Hematopoietic multipotent progenitor cell treated with erythropoietin and hydrocortisone succinate and interleukin-3 and kit ligand, for 17 days (in vitro differentiated cells): ENCODE measurements at places on chromosomes 6 and 20.
A peak's percentile ranks its signal among the peaks of the same experiment; 100 is the strongest.

DNA sequence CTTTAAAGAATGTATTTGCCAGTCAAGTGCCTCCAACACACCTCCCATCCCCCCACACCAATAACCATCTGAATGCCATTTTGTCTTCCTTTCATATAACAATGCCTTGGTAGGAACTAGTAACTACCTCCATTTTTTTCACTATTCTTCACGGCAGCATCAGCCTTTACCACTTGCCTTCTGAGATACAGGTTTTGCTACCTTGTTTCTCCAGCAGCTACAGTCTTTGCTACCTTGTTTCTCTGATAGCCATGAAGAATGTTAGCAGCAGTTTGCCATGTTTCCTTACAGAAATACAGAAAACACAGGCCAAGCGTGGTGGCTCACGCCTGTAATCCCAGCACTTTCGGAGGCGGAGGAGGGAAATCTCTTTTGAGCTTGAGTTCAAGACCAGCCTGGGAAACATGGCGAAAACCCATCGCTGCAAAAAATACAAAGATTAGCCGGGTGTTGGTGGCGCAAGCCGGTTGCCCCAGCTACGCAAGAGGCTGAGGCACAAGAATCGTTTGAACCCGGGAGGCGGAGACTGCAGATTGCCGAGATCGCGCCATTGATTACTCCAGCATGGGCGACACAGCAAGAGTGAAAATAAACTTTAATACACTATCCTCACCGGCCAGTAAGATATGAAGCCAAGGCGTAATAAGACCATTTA is 100.9 kb downstream of the HFE start:
- peak; percentile 73 for DNase-seq

DNA sequence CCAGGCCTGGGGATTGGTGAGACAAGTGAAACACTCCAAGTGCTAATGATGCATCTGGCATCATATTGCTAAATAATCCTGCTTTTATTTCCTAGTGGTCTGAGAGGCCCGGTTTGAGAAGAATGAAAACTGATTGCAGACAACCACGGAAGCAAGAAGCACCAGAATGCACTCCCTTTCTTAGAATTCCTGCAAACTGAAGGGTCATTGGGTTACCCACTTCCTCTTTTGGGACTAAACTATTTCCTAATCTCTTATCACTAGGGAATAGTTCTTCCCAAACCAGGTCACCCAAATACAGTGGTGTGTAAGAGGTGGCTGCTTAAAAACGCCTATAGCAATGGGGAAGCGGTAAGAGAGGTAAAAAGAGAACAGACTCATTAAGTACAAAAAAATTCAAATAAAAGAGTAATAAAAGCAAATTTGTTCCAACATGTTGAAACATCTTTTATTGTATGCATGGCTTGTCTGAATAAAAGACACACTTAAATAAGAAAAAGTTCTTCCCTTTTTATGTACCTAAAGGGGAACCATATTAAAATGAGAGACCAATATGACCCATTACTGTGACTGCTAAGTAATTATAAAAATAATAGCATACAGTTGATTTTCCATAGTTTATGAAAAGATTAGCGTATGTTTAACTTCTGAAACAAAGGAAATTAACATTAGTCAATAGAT is 125.8 kb downstream of the MYB start:
- no peak for DNase-seq

DNA sequence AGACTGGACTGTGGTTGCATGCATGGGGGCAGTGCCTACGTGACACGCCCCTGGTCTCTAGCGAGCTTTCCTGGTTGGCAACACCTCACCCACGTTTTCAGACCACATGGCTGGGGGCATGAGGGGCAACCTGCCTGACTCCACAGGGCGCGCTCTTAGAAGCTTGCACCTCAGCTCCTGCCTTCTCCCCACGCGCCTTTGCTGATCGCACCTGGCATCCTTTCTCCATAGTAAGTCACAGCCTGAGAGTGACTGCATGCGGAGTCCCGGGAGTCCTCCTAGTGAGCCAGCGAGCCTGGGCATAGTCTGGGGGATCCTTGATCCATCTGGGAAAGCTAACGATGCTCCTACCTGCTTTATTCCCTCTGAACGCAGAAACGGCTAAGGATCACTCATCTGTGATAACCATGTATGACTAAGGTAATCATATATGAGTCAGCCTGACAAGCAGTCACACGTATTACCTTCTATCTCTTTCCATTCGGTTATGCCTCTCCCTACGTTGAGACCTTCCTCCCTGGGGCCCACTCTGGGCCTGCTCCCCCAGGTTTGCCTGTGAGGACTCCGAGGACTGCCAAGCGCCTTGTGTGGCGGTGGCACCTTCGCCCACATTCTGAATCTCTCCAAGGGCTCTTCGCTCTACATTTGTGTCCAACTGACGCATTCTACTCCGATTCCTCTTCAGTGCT is 4.5 kb downstream of the TCFL5 start:
- DNase-seq: no peak

- no peak for DNase-seq
These were observed 60.1 kb downstream of the PPP1R14C start for GRCh38 chr6:150202934-150203333.

DNA sequence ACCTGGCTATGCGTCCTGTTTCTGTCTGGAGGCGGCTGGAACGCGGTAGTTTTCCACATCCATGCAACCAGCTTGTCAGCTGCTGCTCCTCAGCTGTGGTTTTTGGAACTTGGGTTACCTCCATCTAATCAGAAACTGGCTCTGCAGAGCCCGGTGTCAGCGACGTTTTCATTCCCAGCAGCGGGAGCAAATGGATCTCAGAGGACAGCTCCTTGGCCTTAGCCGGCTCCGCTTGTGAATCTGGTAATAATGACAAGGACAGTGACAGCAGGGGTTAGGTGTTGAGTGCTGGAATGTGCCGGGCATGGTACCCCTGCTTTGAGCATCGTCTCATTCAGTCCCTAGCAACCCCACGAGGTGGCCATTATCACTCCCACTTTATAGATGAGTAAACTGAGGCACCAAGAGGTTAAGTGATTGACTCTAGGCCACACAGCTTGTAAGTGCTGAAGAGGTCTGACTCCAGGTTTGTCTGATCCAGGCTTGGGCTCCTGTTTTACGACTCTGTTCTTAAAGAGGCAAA is 1.3 kb downstream of the SLCO4A1 start:
- DNase-seq: no peak

GRCh38 chr6:157091243-157091642 is 232.1 kb downstream of the TMEM242 start:
- no peak for DNase-seq

DNA sequence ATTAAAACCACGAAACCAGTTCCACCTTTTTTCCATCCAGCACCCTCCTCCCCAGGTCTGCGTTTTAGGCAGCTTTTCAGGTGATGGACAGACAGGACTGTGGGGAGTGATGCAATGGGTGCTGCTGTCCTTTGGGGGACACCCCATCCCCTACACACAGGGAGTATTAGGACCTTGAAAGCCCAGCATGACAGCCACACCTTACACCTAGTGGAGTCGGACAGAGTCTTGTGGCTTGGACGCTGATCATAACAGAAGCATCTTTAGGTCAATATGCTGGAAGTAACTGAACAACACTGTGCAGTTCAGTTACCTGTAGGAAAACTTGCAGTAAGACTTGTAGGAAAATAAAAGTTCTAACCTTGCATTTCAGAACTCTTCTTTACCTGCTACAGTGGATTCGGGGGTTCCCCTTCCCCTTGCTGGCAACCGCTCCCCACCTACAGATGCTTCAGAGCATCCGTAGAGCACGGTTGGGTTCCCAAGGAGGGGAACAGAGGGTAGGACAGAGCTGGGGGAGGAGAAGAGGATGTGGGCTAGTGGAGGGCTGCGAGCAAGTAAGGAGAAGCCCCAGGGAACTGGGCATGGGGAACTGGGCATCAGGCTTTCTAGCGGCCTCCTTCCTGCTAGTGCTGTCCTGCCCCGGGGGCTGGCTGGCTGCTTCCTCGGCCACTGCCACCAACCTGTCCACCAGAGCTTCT is 31.7 kb downstream of the PLEKHG1 start:
- no peak for DNase-seq

DNA sequence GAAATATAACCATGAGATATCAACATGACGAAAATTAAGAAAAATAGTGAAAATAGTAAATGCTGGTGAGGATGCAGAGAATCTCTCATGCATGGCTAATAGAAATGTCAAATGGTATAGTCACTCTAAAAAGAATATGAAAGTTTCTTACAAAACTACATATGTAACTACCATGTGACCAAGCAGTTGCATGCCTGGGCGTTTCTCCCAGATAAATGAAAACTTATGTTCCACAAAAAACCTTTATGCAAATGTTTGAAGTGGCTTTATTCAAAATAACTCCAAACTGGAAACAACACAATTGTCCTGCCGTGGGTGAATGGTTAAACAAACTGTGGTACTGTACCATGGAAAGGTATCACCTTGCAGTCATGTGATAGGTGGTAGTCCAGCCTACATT is 112.4 kb downstream of the HDGFL1 start:
- DNase-seq: no peak

DNA sequence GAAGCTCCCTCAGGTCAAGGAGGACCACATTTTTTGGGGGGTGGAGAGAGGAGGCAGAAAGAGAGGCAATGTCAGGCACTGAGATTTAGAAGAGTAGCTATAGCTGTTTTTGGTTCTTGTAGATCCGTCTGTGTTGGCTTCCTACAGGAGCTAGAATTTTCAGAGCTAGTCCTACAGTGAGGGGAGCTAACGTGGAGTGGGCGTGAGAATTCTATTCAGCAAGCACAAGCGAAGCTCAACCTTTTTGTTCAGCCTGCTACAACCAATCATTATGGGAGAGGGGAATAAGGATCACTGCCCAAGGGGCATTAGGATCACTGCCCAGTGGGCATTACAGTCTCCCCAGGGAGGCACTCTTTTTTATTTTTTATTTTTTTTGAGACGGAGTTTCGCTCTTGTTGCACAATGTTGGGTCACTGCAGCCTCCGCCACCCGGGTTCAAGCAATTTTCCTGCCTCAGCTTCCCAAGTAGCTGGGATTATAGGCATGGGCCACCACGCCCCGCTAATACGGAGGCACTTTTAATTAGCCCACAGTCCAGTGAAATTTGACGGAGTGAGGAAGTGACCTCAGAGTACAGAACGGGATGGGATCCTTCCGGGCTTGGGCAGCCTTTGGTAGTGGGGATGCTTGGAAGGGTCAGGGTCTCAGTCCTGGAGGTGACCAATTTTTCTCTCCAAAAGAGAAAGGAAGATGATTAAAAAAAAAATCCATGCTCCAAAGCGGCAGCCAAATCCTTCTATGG is 1.1 kb upstream of the PANK2 start:
- DNase-seq: no peak

GRCh38 chr6:43274916-43275597 is 23.0 kb upstream of the SLC22A7 start:
- DNase-seq: no peak

DNA sequence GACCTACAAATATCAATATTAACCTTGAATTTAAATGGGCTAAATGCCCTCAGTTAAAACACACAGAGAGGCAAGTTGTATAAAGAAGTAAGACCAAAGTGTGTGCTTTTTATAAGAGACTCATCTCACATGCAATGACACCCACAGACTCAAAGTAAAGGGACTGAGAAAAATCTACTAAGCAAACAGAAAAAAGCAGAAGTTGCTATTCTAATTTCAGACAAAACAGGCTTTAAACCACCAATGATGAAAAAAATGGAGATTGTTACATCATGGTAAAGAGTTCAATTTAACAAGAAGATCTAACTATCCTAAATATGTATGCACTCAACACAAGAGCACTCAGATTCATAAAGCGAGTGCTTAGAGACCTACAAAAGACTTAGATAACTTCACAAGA is 741.9 kb upstream of the MARCKS start:
- DNase-seq: no peak

DNA sequence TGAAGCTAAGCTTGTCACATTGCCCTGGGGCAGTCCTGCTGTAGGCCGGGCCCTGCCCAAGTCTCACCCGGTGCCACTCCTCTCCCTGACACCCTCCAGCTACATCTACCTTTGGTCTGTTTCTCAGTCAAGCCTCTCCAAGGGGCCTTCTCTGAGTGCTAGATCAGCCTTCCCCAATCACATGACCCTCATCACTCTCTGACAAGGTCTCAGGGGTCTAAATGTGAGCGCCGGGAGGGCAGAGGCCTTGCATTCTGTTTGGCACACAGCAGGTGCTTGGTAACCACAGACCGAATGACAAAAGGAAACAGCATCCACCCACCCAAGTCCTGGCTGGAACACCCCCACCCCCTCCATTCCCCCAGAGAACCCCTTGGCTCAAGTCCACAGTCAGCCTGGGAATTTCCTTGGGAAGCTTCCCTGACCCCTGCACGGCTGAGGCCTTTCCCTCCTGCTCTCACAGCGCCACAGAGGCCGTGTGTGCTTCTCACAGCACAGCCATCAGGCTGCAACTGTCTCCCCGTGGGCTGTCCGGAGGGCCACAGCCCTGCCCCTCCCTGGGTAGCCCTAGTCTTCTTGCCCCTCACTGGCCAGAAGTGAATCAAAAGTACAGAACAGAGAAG is 32.9 kb downstream of the PKIG start:
- no peak for DNase-seq

DNA sequence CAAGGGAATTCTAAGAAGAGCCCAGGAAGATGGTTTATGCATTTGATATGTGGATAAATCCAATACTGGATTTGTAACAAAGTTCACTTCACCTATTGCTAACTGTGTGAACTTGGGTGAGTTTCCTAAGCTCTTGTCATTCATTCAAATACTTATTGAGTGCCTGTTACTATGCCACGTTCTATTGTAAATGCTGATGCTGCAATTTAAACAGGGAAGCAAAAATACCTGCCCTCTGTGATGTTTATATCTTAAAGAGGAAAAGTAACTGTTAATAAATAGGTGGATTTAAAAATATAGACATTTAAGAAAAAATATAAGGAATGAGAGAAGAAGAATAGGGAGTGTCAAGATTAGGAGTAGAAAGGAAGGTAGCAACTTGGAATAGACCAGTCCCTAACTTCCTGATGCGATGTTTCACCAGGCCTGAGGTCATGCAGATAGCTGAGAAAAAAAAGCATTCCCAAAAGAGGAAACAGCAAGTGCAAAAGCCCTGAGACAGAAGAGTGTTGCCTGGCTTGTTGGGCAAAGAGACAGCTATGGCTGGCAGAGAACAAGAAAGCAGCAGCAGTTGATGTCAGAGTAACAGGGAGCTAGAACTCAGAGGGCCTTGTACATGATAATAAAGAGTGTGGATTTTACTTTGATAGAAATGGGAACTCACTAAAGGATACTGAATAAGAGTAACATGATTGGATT is 54.3 kb upstream of the TCF21 start:
- DNase-seq: no peak

GRCh38 chr6:169073311-169073710 is 180.3 kb downstream of the THBS2 start:
- no peak for DNase-seq
